ENCODE measurements at places on chromosomes 2 and 18.

DNA sequence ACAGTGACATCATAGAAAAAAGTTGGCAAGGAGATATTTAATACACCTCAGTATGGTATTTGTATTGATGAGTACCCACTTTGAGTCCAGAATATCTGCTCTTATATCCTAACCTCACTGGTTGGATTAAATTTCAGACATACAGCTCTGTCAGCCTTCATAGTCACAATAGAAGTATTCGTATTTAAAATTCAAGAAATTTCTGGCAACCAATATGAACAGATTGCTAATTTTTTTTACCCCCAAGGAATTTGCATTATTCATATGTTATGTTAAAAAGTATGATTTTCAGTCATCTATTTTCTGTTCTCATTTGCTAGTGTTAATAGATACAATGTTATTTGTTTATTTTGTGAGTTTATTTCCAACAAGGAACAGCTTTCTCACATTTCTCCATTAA, 1306.8 kb upstream of the NXPH2 start:
- no peak for DNase-seq

DNA sequence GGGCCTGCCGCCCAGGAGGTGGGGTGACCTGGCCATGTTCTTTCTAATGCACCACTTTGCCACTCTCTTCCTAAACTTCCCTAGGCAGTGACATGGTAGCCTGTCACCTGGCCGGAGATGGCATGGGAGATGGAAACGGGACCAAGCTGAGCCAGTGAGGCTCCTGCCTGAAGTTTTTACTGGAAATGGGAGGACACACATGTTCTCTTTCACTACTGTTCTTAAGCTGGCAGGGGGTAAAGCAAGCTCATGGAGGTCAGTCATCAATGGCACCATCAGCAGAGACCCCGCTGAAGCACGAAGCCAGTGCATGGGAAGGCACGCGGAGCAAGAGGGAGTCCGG, 50.7 kb downstream of the ATIC start:
- DNase-seq = no peak

- peak; percentile 24 for DNase-seq
These were observed 217.0 kb downstream of the MBD5 start for GRCh38 chr2:148237911-148238310.

- no peak for DNase-seq
These were observed 32.3 kb upstream of the IMPA2 start for GRCh38 chr18:11948852-11949523.

DNA sequence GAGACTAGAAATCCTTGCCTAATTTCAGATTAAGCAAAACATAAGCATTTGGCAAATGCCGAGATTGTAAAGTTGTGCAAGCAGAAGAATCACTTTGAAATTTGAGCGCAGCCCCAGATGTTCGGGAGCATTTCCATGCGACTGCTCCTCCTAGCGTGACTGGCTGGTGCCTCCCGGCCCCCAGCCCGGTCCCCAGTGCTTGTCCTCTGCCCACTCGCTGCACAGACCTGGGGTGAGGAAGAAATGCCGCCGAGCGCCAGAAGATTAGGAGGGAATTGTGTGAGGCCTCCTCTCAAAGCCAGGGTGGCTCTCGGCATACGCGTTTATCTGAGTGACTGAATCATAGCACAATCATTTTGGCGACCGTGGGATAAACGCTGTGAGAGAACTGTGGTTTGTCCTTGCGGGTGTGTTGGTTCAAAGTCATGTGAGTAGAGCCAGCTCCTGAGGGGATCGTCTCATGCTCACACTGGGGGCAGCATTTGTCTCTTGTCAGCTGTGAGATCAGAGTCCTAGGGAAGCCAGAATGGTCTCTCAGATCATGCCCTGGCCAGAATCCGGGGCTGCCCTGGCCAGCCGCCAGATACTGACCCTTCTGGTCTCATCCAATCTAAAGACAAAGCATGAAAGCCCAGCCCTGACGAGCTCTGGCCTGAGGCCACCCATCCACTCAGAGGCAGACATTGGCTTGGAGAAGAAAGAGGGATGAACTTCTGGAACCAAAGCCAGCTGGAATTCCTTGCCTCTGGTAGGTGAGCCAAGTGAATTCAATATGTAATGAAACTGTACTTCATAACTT, 189.3 kb downstream of the SH3RF3 start:
- peak; percentile 78 for DNase-seq

GRCh38 chr2:79039944-79040343, 14.4 kb downstream of the REG3G start:
- DNase-seq = no peak

DNA sequence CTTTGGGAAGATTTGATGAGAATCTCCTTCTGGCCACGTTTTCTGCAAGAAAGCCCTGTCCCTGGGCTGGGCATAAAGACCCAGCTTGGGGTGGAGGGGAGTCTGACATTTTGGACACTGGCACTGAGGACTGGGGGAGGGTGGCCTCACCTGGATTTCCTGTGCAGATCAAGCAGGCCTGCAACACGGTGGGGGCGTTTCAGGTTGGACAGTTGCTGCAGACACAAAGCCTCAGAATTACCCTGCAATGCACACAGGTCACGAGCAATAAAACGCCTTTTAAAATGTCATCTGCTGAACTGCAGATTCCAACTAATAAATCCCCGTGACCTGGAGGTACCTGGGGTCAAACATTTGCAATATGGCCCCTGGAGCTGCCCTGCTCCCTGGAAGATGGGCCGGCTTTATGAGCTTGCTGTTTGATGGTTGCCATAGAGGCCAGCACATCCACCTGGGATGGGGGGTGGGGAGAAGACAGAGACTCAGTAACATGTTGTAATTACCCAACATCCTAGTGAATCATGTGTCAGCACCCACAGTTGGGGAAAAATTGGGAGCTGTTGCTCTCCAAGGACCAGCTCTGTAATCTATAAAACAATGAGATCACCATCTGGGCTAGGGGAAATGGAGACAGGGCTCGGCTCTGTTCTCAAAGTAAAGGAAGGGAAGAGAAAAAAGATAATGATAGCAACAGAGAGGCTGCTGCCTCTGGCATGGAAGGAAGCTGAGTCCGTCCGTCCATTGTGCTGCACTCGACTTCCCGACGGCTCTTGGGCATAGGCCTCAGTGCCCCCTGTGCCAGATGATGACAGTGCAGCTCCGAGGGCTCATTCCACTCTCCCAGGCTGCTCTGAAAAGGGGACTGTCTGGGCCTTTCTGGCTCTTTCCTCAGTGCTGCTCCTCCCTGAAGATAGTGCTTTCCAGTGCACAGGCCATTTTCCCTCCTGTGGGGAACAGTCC, 340.3 kb downstream of the CYRIA start:
- DNase-seq = no peak

- no peak for DNase-seq
These were observed 34.0 kb upstream of the SESTD1 start for GRCh38 chr2:179298666-179299065.

- no peak for DNase-seq
These were observed 20.9 kb upstream of the CFAP36 start for GRCh38 chr2:55498582-55498981.

- DNase-seq = peak; percentile 47
These were observed 65.5 kb upstream of the GPC1 start for GRCh38 chr2:240369801-240370585.

- DNase-seq = no peak
These were observed 821 bp upstream of the EML6 start for GRCh38 chr2:54722641-54723040.

DNA sequence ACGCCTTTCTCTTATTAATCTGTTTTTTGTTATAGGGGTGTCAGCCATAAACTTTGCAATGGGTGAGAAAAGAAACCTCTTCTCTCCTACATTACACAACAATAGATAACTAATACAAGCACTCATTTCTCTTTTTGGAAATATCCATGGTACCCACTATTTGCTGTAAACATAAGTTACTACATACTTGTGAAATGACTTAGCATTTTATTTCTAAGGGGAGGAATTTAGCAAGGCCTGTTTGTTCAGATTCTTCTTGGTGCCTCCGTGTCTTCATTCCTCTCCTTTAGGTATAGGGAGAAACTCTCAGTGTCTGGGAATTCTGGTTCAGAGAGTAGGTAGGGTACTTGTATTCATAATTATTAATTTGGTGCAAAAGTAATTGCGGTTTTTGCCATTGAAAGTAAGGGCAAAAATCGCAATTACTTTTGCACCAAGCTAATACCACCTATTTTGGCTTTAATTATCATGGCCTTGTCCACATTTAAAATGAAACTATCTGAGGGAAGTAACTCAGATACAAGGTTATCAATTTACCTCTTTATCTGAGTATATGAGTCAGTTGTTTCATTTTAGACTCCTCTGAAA, 134.8 kb downstream of the MREG start:
- DNase-seq = peak; percentile 16

DNA sequence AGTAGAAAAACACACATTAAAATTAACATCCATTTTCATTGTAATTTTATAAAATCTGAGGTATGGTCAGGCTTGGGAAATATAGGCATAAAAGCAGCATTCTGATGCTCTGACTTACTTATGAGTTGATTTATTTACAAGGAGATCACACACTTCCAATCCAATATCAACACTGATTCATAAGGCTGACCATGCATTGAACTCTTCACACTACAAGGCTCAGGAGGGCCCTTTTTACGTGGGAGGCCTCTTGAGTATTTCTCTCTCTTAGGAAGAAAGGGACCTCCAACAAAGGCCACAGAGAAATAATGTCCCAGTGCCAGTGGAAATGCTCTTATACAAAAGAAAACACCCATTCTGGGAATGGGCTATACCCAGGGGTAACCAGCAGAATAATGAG, 222.8 kb downstream of the NAPG start:
- no peak for DNase-seq

- no peak for DNase-seq
These were observed 388.9 kb downstream of the ALK start for GRCh38 chr2:29532436-29532835.

- DNase-seq = no peak
These were observed 114.0 kb downstream of the FAM210A start for GRCh38 chr18:13612196-13612997.

GRCh38 chr2:220215785-220216184, 588.4 kb downstream of the SLC4A3 start:
- DNase-seq = no peak

DNA sequence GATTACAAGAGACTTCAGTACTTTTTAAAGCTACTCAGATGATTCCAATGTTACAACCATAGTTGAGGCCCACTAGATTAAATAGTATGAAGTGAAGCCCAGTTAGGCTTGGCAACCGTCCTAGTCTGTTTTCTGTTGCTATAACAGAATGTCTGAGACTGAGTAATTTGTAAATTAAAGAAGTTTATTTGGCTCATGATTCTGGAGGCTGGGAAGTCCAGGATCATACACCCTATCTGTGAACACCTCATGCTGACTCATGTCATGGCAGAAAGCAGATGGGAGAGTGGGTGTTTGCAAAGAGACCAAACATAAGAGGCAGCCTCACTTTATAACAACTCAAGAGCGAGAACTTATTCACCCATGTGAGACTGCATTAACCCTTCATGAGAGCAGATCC, 63.1 kb downstream of the CCDC150 start:
- DNase-seq = no peak

- DNase-seq = no peak
These were observed 90.5 kb upstream of the MAPK4 start for GRCh38 chr18:50469380-50469781.

- no peak for DNase-seq
These were observed 146.2 kb downstream of the ARHGAP28 start for GRCh38 chr18:6875749-6876148.

- no peak for DNase-seq
These were observed 35.9 kb downstream of the MYO5B start for GRCh38 chr18:50158866-50159653.

GRCh38 chr2:173898996-173899395, 66.2 kb downstream of the SP3 start:
- DNase-seq = no peak

- DNase-seq = no peak
These were observed 164.1 kb downstream of the GREB1L start for GRCh38 chr18:21406116-21406515.

GRCh38 chr18:34976123-34976522, 65.1 kb upstream of the MAPRE2 start:
- DNase-seq = no peak

- DNase-seq = no peak
These were observed 507.9 kb downstream of the TXNL1 start for GRCh38 chr18:56130481-56130880.

GRCh38 chr2:166972002-166972401, 83.7 kb downstream of the XIRP2 start:
- DNase-seq = no peak

- no peak for DNase-seq
These were observed 235.6 kb upstream of the CDH2 start for GRCh38 chr18:28412521-28412920.

GRCh38 chr2:23412556-23413155, 27.7 kb downstream of the KLHL29 start:
- DNase-seq = peak; percentile 10

DNA sequence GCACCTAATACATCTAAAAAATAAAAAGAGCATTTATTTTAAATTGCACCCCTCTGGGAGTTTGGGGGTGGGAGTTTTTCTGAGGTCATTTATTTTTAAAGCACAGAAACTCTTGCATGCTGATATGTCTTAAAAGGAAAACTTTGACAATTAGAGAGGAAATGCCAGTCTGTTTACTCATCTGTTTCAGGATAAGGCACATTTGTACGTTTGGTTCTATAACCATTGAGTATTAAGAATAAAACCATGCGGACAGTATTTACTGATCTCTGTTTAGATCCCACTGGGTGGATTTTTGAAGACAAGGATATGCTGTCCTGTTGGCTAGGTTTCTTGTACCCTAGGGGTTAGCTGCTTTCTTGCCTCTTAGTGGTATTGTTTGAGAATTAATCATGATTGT, 122.9 kb downstream of the TANC1 start:
- no peak for DNase-seq

DNA sequence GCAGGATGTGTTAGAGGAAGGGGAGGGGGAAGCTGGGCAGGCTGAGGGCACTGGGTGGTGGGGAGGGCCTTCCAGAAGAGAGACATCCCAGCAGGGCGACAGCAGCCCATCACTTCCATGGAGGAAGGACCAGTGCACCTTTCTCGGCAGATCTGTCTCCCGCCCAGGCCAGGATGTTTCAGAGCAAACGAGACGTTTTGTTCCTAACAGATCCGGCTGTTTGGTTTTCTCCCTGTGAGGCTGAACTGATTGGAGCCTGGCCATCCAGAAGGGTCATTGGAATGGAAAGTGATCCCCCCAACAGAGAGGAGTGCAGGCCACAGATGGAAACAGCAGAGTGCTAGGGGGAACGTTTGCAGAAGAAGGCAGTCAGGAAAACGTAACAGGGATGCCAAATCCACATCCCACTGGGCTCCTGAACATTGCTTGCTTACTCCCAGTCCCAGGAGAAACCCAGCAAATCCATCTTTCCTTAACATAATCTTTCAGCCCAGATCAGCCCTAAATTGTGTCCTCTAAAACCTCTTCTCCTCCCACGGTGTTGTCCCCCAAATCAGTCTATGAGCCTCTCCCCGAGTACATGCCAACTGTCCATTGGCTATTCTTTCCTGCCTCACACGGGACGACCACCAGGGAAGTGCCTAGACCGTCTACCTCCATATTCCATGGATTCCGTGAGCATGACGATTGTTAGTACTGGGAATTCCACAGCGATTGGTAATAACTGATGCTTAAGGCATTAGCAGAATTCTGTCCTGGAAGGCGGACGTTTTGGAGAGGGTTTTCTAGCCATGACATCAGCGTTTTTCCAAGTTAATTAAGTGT, 126.8 kb downstream of the SEPTIN10 start:
- DNase-seq = peak; percentile 44
